CD4-positive, alpha-beta T cell treated with Interleukin-6 for 4 hours (primary cell): ENCODE measurements at places on chromosomes 11 and 22.

- DNase-seq = no peak
These were observed 22.8 kb upstream of the TUB start for GRCh38 chr11:8058216-8058615.

GRCh38 chr22:22836635-22837034, 51.0 kb upstream of the IGLL5 start:
- no peak for DNase-seq

GRCh38 chr22:45689211-45689610, 17.6 kb downstream of the ATXN10 start:
- no peak for DNase-seq

DNA sequence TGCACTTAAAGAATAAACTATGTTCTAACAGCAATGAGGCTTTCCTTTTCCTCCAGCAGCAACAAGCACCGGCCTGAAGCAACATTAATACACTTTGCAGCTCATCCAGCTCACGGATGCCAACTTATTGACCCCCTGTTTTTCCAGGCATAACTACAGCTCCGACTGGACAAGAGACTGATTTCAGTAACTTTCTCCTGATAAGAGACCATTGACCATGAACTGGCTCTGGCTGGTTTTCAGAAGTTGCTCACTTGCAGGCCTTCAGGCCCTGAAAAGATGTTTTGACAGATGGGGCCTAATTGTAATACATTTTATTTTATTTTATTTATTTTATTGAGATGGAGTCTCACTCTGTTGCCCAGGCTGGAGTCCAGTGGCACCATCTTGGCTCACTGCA, 27.5 kb downstream of the GGT5 start:
- no peak for DNase-seq

DNA sequence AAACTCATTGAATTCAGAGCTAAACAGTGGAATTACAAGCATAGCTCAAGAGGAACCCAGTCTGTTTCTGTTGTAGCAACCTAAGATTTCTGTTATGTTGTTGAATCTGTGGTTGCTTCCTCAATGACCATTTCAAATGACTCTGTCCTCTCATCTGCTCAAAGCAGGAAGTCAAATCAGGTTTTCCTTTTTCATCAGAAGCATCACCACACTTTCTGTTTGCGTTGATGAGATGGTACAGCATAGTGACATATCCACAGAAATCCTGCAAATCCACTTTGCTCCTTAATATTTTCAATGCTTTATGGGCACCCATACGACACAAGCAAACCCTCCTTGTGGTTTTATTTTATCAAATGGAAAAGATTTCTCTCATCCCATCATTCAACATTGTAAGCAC, 12.6 kb upstream of the UCP2 start:
- no peak for DNase-seq

GRCh38 chr22:20154602-20155187, 3.8 kb upstream of the CCDC188 start:
- no peak for DNase-seq

DNA sequence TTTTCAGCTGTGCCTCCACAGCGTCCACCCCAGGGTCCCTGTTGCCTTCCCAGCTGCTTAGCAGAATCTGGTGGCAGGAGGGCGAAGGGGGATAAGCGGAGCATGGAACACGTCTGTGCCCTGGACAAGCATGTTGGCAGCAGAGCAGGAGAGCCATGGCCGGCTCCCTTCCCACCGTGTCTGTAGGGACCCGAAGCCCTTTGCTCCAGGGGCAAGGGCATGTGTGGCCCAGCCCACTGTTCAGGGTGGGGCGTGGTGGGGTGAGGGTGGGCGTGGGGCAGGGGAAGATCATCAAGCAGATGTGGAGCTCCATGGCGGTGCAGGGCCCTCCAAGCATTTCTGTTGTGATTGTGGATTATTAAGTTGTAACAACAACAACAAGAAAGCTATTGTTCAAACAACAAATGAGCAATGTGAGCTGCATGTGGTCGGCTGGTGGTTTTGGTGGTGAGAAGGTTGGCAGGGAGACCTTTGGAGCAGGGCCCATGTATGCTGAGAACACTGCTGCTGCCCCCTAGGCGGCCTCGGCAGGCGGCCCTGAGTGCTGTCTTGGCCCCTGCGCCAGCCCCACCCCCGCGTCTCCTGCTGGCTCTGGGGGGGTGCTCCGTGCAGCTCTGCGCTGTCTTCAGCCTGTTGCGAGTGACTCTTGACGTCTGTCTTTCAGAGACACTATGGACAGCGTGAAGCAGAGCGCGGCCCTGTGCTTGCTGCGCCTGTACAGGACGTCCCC, 50.9 kb downstream of the AP2A2 start:
- no peak for DNase-seq

- no peak for DNase-seq
These were observed 3.1 kb downstream of the SULT4A1 start for GRCh38 chr22:43859176-43859575.

DNA sequence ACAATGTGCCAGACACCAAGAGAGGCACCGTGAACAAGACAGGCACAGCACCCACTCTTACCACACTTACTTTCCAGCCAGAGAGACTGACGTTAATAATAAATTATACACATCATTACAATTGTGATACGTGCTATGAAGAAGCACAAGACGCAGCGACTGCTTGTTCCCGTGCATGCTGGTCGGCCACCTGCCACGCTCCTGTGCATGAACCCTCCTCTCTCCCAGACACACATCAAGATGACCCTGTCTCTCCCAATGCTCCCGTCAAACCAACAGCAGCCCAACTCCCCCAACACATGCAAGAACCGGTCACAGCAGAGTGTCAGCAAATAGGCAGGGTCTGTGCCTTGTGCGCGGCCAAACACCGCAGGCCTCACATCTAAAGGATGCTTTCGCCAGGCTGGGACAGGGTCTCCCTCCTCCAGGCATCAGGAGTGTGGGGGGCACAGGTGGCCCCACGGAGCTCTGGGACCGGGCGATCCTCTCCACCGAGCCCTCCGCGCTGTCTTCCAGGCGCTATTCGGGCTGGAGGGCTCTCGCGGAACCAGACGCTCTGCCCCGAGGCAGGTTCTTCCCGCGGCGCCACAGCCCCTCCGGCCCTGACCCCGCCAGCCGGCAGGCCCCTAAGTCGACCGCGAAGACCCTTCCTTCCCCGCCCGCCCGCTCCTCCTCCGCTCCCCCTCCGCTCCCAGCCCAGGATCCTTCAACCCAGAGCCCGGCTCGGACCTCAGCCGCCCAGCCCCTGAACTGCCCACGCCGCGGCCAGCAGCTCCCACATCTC, 533 bp downstream of the SERGEF start:
- DNase-seq = peak; percentile 13

- DNase-seq = no peak
These were observed 1245.7 kb downstream of the BRD1 start for GRCh38 chr22:48581796-48582469.

DNA sequence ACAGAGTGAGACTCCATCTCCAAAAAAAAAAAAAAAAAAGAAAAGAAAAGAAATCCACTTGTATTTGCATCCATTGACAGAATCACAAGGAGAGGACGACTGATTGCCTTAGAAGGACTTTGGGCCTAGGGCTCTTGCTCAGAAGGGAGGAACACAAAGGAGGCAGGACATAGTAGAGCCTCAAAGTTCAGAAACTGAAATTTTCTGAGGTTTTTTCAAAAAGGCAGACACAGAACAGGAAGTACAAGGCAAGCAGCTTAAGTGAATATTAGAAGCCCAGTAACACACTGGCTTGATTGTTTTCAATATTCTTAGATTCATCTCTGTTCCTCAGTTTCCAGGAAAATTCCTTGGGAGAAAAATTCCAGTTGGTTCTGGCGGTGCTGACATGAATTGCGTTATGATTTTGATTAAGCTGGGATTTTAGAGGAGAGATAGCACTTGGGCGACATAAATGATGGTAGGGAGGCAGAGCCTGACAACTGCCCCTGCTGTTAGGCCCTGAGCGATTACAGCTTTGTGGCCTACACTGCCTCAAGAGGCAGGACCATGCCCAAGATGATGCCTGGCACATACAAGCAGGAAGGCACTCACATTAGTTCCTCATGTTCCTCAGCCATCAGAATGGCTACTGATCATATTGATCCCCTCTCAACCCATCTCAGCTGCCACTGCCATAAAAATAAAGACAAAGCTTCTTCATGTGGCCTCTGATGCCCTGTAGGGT, 15.3 kb downstream of the CLPB start:
- no peak for DNase-seq

DNA sequence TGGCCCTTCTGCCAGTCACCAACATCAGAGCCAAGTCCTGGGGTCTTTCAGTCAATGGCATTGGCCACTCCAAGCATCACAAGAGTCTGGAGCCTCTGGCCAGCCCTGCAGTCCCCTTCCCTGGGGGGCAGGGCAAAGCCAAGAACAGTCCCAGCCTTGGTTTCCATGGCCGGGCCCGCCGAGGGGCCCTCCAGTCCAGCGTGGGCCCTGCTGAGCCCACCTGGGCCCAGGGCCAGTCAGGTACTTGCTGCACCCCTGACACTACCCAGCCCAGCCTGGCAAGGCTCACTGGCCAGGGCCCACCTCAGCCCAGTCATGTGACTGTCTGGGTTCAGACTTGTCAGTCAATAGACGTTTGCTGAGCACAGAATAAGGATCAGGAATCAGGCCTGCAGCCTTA, 10.8 kb downstream of the TMEM258 start:
- DNase-seq = no peak

DNA sequence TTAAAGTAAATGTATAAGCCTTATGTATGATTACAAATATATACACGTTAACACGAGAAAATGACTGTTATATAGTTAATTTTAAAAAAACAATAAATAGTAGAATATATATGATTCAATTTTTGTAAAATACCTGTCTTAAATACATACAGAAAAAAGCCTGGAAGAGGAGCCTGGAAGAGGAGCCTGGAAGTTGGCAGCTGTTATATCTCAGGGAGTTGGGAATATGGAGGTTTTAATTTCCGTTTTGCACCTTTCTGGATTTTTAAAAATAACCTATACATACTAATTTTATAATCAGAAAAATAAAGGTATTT, 111.6 kb downstream of the WT1 start:
- DNase-seq = no peak

- DNase-seq = no peak
These were observed 16.8 kb downstream of the CUL5 start for GRCh38 chr11:108025387-108026080.

DNA sequence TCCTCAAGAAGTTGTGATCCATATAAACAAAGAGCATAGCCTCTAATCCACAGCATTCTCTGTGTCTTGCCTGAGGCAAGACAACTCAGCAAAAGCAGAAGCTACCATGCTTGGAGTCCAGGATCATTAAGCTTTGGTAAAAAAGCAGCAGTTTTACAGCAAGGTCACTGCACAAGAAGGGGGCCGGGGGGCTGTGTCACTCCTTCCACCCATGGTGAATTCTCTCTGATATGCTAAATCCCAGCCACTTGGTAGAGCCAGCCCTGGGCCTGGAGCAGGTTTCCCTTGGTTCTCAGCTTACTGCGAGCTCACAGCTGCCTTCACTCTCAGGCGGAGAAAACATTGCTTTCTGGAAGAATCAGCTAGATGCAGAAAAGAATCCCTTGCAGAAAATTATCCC, 144.7 kb downstream of the TENM4 start:
- DNase-seq = no peak

GRCh38 chr11:27464289-27464696, 8.3 kb downstream of the LGR4 start:
- no peak for DNase-seq

DNA sequence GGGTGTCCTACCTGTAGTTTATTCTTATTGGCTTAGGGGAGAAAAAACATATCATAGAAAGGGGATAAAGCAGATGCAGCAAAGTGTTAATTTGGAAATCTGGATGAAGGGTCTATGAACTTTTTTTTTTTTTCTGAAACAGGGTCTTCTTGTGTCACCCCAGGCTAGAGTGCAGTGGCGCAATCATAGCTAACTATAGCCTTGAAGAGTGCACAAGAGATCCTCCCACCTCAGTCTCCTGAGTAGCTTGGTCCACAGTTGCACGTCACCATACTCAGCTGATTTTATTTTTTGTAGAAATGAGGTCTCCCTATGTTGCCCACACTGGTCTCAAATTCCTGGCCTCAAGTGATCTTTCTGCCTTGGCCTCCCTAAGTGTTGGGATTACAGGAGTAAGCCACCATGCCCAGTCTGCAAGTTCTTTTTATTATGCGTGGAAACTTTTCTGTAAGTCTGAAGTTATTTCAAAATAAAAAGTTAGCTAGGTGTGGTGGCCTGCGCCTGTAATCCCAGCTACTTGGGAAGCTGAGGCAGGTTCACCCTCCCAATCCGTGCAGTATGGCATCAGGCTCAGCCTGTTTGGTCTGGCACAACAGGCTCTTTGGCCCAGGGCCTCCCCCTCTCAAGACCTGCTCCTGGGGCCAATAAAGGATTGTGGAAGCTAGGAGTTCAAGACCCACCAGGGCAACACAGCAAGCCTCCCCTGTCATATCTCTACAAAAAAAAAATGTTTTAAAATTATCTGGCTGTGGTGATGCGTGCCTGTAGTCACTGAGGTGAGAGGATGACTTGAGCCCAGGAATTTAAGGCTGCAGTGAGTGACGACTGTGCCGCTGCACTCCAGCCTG, 111.9 kb downstream of the MED15 start:
- no peak for DNase-seq

DNA sequence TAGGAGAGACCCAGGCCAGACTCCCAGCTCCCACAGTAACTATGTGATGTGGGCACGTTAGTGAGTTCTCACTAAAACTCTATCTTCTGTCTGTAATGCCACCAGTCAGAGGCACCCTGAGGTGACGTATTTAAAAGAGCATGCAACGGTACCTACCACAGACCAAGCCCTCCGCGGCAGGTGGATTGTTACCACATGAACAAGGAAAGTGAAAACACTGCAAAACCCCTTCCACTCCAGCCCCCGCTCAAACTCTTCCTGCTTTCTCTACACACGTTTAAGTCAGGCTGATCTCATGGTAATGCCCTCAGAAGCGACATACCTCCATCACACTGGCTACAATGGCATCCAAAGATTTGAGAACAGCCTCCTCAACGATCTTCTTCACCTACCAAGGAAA, 36.7 kb downstream of the SERPIND1 start:
- peak; percentile 20 for DNase-seq

- no peak for DNase-seq
These were observed 169.8 kb downstream of the DSCAML1 start for GRCh38 chr11:117627259-117627658.

DNA sequence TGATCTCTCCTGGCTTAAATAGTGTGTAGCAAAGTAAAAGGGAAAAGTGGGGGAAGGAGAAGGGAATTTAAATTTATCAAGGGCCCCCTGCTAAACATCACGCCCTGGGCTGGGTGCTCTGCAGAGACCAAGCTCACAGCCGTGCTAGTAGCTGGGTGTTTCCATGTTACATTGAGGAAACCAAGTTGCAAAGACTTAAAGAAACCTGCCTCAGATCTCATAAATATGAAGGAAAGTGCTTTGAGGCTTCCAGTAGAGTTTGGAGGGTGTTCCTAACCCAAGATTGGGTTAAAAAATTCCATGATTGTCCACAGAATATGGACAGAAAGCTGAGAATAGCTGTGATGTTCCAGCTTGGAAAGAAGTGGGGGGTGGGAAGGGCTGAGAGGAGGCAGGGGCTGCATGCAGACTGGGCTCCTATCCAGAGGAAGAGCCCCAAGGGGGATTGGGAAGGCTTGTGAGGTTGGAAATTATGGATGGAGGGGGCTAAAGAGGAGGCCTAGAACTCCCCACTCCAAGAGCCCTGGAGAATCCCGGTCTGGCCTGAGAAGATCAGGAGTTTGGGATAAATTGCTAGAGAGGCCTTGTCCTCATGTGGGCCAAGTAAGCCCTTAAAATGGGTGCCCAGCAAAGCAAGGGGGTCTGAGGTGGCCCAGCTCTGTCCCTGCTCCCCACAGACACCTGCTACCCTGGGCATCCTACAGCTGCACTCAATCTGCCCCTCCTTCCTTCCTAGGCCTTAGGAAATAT, 25.0 kb upstream of the OAF start:
- DNase-seq = no peak
